ENCODE measurements at places on chromosomes 1 and 21.

DNA sequence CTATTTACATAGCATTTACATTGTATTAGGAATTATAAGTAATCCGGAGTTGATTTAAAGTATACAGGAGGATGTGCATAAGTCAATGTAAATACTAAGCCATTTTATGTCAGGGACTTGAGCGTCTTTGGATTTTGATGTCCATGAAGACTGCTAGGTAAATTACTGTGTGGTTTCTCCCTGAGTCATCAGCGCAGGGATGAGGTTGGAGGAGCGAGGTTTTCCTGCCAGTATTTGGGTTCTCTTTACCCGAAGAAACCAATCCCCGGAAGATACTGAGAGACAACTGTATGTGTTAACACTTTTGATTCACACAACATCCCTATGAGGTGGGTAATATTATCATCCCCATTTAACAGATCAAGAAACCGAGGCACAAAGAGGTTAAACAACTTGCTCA lies 29.3 kb downstream of the BATF3 start:
- DNase-seq: no peak

DNA sequence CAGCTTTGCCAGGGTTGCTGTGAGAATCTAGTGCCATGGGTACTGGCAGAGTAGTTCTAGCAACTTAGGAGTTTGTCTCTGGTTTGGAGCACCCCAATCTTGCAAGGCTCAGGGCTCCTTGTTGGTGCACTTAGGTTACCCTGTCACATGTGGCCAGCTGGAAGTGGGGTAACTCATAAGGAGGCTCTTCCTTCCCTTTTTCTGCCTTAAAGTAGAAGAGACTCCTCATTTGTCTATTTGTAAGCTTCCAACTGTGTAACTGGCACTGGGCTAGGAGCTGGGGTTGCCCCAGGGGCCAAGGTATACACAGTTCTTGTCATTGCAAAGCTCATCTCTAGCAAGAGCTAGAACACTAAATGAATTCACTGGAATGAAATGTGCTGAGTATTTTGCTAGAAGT lies 10.6 kb downstream of the MROH7 start:
- DNase-seq: no peak

DNA sequence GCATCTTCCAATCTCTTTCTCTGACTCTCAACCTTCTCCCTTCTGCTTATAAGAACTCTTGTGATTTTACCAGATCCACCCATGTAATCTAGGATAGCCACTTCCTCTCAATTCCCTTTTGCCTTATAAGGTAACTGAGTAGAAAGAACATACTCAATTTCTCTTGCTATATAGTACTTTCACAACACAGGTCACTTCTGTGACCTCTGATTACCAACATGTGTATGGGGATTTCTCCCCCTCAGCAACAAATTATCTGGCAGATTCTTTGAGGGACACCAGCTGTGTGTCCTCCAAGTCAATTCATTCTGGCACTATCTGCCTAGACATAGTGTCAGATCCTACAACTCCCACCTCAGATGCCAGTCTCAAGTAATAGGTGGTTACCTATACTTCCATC lies 62.5 kb downstream of the IL23R start:
- no peak for DNase-seq

GRCh38 chr1:100077531-100077930 lies 55.2 kb downstream of the SASS6 start:
- DNase-seq: no peak

DNA sequence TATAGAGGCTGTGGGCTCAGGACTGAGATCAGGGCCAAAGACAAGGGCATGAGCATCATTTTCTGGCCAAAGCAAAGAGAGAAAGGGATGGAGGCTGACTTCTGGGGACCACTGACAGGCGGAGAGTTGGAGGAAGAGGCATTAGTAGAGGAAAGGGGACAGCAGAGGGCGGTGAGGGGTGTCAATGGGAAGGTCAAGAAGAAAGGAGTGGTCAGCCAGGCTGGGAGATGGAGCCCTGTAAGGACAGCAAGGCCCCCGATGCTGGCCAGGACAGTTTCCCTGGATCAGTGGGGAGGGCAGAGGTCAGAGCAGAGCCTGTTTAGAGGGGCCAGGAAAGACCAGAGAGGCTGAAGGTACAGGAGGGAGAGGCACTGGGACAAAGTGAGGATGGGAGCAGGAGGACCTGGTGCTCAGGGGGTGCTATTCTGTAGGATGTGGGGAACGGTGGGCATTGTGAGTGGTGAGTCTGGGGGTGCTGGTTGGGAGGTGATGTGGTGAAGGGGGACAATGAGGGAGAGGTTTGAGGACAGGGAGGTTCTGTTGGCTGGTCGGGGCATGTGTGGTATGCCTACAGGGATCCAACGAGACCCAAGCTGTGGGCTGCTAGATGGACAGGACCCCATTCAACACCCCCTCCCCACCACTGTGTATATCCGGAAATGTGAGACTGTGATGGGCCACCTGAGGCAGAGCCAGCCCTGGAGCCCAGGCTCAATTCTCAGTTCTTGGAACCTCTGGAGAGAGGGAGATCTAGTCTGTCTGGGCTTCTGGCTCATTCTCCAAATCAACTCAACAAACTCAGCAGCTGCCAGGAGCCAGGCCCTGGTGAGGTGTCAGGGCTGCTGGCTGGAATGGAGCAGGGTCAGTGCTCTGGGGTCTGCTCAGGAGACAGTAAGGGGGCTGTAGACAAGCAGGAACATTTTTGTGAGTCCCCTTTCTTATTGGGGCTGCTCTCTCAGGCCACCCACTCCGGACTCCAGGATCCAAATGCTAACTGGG lies 1.4 kb upstream of the FAM151A start:
- DNase-seq: no peak

GRCh38 chr21:44846485-44847260 lies 26.8 kb downstream of the PTTG1IP start:
- DNase-seq: no peak

GRCh38 chr1:169427081-169427641 lies at the start of gene CCDC181:
TSS of gene CCDC181 (minus strand) at chr1:169427474. CDS start at chr1:169424927, 2,547 bp downstream.
- peak; percentile 51 for DNase-seq

- DNase-seq: no peak
These were observed at the start of gene GBP2 for GRCh38 chr1:89125913-89126580. TSS of gene GBP2 (minus strand) at chr1:89126114. CDS start at chr1:89121966, 4,148 bp downstream.

GRCh38 chr1:76106719-76107235 lies 32.2 kb downstream of the ST6GALNAC3 start:
- no peak for DNase-seq

GRCh38 chr1:234396092-234396491 lies 22.8 kb downstream of the COA6 start:
- no peak for DNase-seq

DNA sequence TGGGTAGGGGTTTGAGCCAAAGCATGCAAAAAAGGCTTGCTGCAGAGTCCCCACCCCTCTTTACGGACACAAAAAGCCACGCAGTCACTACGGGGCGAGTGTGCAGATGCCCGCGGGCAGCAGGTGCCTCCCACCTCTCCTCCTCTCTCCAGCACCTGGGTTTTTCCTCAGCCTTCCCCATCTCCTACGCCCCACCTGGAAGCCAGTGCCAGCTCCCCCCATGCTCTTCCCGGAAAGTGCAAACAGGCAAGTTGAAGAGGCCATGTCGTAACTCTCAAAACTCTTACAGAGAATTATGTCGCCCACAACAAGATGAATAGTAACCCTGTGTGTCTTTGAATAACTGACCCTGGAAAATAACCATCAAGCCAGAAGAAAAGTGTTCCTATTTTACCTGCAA lies 82.5 kb downstream of the PDE9A start:
- DNase-seq: no peak

DNA sequence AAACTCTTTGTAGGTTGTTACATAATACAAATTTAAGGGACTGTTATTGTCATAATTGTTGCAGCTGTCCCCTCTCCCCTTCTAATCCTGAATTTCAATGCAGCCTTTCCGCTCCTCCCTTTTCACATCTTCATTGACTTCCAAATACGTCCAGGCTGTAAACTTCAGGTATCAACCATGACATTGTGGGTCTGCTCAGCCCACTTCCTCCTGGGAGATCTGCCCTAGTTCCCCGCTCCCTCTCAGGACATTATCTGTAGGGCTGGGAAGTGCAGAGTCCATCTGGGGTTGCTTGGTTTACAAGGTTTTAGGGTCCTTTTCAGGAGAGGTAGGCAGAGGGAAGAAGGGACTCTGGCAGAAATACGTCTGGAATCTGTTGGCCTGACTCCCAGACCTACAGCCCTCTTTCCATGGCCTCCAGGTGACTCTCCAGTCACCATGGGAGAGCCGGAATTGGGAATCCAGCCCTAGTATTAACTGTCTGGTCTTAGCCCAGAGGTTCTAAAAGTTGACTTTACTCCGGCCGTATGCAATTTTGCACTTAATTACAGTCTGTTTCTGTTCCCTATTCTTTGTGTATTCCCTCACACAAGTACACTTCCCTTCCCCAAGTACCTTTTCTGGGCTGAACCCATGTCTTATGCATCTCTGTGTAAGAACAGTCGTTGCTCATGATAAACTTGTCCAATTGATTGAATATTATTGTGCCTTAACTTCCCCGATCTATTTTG lies 4.7 kb upstream of the DENND2D start:
- DNase-seq: no peak

DNA sequence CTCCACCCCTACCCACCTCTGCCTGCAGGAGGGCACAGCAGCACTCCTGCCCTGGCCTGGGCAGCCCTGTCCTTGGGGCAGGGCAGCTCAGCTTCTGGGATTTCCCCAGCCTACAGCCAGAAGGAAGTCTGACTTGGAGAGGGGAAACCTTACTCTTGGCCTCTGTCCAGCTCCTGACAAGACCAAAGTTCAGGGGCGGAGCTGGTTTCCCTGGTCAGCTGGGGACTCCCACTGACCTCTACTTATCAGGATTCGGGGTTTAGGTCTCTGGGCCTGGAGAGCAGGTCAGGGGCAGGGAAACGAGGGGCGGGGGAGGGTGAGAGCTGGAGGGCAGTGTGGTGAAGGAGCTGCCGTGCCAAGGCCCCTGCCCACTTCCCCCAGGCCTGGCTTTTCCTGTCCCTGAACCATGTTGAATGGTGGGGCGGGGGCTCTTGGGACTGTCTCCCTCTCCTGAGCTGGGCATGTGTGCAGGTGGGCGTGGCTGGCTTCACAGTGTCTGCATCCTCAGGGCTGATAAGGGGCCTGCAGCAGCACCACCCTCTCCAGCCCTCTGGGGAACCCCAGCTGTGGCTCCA lies 16.8 kb upstream of the ETV3 start:
- no peak for DNase-seq

GRCh38 chr21:41616031-41616591 lies 108.2 kb upstream of the TMPRSS2 start:
- no peak for DNase-seq

GRCh38 chr1:48596046-48596445 lies 124.0 kb upstream of the SPATA6 start:
- DNase-seq: no peak

GRCh38 chr1:193185901-193186731 lies at the start of gene B3GALT2:
TSS of gene B3GALT2 (minus strand) at chr1:193186613. CDS start at chr1:193181562, 5,051 bp downstream.
- no peak for DNase-seq

DNA sequence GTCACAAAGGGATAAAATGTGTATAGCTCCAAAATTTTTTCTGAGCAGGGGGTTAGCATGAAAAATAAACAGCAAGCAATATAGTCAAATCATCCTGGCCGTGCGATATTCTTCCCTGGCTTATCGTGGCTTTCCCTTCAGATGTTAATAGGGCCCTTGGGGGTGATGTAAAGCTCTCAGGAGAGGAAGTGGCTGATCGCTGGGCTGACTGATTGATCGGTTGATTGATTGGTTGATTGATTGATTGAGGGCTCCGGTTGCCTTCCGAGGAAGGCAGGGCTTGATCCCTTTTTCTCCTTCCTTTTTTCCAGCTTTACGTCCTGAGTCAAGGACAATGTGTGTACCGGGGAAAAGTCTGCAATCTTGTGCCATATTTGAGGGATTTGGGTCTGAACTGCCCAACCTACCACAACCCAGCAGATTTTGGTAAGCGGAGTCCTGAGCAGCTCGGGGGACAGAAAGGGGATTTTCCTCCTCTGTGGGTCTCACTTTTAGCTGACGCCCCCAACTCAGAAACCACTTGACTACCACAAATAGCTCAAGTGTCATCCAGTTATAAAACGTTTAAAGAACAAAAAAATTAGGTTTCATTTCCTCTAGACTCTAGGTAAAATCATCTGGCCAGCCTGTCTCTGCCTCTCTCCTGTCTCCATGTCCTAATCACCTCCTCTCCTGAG lies 29.5 kb downstream of the TFF3 start:
- no peak for DNase-seq

DNA sequence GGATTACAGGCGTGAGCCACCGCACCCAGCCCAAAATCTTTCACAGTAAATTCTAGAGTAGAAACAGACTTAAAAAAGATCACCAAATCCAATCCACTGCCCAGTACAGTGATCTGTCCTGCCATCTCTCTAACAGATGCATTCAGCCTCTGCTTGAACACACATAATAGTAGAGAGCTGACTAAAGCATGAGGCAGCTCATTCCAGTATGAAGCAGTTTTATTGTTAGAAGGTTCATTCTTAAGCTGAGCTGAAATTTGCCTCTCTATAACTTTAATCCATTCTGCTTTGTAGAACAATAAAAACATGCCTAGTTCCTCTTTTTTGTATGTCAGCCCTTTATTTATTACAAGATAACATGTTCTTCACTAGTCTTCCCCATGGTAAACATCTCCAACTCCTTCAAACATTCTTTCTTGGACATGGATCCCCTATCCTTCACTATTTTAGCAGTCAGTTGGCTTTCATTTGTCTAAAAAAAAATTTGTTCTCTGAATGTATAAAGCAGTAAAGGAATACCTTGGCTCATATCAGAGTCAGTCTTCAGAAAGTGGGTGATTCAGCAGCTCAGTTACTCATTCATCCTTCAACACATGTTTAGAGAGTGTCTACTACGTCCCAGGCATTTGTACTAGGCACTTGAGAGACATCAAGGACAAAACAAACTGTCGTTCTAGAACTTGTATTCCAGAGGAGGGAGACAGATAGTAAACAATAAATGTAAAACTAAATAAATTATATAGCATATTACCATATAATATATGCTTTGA lies 10.7 kb upstream of the PTBP2 start:
- DNase-seq: no peak

DNA sequence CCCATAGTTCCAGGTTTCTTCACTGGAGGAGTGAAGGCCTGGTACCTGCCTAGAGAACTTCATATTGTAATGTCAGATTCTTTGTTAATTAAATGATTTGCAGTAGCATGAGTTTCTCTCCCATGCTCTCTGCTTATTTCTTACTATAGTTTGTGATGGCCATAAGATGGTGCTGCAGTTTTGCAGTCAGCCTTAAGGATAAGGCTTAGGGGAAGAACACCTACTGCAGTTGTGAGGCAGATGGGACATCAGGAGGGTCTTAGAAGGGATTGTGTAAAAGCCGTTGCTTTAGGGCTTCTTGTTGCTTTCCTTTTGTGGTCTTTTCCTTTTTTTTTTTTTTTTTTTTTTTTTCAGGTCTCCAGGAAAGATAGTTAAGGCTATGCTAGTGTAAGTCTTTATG lies 61.8 kb downstream of the MACF1 start:
- no peak for DNase-seq
